T-helper 9 cell (primary cell): ENCODE measurements at places on chromosomes 3 and 15.

- no peak for DNase-seq
Measured at GRCh38 chr3:188124184-188124583, 29.8 kb upstream of the LPP start.

GRCh38 chr3:127324076-127324475, 36.2 kb upstream of the PRR20G start:
- no peak for DNase-seq

- DNase-seq: no peak
Measured at GRCh38 chr3:131725414-131725813, 222.6 kb upstream of the MRPL3 start.

DNA sequence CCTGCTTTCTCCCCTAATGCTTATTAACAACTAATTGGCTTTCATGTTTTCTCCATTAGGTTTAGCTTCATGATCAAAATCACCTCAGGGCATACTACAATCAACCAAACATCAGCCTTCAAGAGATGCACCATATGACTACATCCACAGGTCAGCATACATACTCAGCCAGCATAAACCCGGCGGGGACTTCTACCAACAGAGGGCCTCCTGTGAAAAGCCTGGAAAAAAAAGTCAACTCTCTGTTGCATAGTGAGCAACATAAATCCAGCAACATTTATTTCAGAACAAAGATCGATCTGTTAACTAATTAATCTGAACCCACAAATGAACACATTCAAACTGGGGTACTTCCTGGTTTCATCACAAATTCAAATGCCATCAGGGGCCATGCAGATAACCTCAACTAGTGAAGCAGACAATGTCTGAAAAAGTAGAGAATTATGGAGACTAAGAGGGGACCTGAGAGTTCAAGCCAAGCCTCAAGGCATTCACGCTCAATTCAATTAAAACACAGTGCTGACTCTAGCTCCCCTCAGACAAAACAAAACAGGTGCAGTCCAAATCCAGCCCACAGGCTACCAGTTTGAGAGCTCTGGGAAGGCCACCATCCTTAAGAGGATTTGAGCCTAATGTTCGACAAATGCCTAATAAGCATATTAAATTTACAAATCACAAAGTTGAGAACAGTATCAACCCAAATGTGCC, 124.5 kb downstream of the MAGI1 start:
- DNase-seq: no peak

- DNase-seq: no peak
Measured at GRCh38 chr3:102353805-102354204, 81.0 kb upstream of the ZPLD1 start.

DNA sequence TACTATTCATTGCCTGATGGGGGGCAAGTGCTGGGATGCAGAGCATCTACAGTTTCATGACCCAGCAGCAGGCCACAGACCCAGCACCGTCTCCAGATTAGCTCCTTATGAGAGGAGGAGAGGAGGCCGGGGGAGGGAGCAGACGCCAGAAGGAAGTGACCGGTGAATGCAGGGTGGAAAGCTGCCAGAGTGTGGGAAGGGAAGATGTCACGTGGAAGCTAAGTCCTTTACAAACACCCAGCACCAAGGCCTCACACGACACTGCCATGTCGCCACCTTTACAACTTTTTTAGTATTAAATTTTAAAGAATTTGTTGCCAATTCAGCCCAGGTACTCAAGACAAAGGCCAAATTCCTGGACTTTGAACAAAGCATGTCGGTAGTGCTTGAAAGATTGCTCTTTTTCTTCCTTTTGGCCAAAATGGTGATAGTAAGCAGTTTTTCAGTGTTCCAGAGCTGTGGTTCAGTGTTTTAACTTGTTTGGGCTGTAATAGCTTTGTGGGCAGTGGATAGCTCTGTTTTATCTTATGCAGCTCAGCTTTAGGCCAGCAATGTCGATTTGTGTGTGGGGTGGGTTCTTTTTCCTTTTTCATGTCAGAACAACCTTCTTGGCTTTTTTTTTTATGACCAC, 58.2 kb downstream of the ZBTB38 start:
- no peak for DNase-seq

DNA sequence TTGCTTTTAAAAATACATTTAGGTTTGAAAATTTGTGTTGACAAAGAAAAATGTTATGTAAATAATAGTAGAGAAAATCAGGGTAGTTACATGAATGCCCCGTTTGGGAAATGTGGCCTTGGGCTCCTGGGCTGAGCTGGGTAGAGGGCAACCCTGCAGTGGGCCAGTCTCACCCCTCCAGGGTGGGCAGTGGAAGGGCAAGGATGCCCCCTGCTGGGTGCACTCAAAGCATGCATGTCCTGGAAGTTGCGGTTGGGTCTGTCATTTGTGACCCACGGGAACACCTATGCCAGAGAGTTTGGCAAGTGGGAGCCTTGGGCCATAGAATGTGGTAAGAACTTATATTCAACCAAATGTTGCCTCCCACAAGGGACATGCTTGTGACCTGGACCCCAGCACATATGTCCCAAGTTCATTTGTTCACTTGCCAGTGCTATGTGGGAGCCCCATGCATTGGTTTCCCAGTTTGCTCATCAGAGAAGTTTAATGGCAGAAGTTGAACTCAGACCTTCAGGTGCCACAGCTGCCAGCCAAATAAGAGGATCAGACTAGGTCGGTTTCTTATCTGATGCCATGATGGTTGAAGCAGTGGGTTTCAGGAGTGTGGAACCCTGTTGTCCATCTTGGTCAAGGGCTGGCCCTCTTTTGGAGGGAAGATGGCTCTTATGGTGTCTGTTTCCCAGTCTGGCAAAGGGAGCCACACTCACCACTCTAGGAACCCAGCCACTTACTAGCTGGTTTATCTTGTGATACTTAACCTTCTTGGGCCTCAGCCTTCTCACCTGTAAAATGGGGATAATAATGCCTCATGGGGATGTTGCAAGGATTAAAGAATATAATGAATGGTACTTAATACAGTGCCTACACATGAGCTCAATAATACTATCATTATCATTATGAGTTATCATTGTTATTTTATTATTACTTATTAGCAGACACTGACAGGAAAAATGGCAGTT, 2.5 kb upstream of the PLCB2 start:
- peak; percentile 39 for DNase-seq

- DNase-seq: no peak
Measured at GRCh38 chr3:38307599-38307998, 25.5 kb downstream of the SLC22A14 start.

DNA sequence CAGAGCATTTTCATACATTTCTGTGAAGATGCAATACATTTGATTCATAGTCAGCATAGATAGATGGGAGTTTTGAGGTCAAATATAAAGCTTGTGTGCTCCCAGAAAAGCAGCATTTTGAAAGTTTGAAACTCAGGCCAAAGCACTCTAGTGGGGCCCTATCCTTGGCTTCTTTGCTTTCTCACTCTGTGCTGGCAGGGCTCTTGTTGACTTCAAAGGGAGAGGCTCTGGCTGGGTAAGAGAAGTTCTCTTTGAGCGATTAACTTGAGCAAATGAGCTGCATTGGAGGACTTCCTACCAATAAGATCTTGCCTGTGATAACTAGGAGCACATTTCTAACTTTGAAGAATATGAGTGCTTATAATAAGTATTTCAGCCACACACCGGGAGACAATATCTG, 214.0 kb upstream of the RARB start:
- DNase-seq: no peak

- DNase-seq: no peak
Measured at GRCh38 chr3:95240395-95240794, 1177.5 kb downstream of the NSUN3 start.

GRCh38 chr3:107643038-107643883, 120.5 kb downstream of the BBX start:
- no peak for DNase-seq

- DNase-seq: no peak
Measured at GRCh38 chr3:74167926-74168325, 446.5 kb downstream of the CNTN3 start.

DNA sequence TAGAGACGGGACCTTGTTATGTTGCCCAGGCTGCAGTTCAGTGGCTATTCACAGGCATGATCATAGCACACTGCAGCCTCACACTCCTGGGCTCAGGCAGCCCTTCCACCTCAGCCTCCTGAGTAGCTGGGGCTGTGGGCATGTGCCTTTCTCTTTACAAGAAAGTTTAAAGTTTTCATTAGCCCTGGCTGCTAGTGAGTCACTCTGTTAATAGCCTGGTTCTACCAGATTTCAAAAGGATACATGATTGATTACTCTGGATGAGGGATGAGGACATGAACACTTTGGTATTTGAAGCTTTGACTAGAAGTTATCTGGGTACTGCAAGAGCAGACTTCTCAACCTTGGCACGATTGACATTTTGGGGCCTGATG, 95.1 kb downstream of the DHX36 start:
- no peak for DNase-seq

GRCh38 chr3:172140499-172141391, 101.4 kb downstream of the FNDC3B start:
- no peak for DNase-seq

GRCh38 chr3:69085833-69086722, 1.3 kb downstream of the ARL6IP5 start:
- peak; percentile 57 for DNase-seq

DNA sequence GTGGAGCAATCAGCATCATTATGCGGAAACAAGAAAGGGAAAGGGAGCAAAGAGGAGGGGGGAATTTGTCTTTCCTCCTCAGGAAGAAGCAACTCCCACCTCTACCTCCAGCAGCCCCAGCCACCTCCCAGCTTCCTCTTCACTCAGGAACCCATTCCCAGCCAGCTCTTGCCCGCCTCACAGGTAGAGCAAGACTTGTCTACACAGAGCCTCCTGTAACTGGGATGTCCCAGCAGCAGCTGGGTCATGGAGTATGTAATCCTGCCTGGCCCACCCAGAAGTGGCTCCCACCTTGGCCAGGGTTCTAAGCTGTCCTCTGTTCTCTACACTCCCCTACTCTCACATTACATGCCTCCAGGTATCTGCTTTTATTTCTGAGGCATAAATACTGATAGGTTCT, 14.0 kb downstream of the IGDCC3 start:
- DNase-seq: no peak

DNA sequence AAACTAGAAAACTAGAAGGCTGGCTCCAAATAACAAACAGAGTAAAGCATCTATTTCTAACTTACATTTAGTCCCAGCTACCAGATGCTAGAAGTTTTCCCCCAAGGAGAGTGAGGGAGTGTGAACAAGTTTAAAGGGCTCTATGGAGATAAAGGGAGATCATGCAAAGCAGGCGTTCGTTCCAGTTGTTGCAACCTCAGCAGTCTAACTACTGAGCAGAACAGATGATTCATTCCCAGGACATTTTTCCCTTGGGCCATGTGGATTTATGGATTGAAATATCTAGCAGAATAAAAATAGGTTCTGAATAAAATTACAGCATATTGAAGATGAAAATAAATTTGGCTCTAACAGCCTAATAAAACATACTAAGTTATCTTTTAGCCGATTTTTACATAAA, 154.8 kb upstream of the TTC14 start:
- DNase-seq: no peak

- DNase-seq: no peak
Measured at GRCh38 chr3:52062505-52062904, 6.1 kb upstream of the DUSP7 start.

DNA sequence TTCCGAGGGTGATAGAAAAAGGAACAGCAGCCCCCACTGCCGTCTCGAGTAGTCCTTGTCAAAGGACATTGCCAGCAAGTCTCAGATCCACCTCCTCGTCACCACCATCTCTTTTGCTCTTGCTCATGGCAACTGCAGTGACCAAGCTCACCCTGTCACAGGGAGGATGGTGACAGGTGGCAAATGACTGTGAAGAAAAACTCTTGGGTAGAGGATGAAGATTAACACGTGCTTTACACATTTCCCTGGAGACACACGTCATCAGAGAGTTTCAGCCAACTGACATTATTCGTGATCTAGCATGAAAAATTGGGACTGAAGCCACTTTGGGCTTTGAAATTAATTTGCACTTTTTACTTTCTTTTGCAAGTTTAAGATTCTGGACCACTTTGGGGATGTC, 174.3 kb downstream of the EBLN2 start:
- no peak for DNase-seq

GRCh38 chr3:72171946-72172345, 387.0 kb upstream of the PROK2 start:
- DNase-seq: no peak

GRCh38 chr15:38662033-38662802, 97.6 kb upstream of the RASGRP1 start:
- no peak for DNase-seq

- DNase-seq: no peak
Measured at GRCh38 chr3:131914090-131914691, 120.6 kb downstream of the CPNE4 start.

DNA sequence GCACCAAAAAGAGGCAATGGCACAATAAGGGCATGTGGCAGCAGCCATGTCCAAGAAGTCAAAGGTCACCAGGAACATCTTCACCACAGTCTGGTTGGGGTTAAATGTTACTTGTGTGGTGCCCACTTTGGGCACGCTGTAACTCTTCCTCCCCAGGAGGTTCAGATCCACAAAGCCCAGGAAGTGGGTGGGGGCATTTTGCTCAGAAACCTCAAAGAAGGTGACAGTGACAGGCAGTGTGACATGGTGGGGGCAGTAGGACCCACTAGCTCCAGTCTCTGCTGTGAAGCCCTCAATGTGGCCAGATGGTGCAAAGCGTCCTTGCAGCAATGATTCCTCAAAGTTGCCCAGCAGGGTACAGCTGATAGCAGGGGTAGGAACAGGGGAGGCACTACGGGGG, 5.8 kb downstream of the ZNF80 start:
- no peak for DNase-seq

DNA sequence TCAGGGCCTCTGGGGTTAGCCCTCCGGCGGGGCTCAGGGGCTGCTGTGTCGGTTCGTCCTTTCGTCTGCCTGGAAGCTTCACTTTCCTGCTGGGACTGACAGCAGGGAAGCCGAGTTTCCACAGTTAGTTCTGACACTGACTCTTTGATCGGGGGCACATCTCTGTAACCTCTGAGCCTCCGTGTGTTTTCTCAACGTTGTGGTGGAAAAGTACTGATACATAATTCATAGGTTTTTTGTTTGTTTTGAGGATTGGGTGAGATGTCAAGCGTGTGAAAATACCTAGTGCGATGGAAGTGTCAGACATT, 481 bp downstream of the AP4E1 start:
- no peak for DNase-seq

DNA sequence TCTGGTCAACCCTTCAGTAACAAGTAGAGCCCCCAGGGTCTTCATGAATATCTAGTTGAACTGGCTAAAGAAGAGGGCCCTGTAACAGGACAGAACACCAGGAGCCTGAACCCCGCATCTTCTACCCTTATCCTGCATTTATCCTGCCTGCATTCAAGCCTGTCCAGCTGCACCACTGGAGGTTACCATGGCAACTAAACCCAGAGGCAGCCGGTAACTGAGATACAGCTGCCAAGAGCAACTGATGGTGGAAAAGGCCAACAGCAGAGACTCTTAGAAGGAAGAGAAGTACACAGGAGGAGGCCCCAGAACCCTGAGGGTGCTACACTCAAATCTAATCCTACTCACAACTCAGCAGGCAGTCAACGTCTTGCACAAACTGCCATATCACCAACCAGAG, 3.7 kb upstream of the PRKAR2A start:
- DNase-seq: no peak
